Natural killer cell (primary cell): ENCODE measurements at places on chromosomes 1 and 21. TPM values are rescaled to one million over a fixed set of nuclear protein-coding genes. Genes with fewer than 3 reads are reported as not detected.

DNA sequence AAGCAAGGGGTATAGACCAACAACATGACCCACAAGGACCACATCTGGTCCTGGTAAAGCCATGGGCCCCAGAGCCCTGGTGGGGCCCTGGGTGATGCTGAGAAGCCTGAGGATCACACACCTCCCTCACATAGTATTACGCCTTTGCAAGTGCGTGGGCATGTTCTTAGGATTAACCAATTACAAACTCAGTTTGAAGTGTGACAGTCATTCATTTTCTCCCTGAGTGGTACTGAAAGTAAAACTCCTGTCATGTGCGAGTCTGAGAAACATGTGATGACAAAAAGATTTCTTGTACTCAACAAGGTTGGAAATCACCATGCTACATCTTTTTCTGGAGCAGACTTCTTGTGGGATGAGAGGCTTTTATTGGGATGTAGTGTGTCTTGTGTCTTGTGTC, 315.3 kb upstream of the DUSP10 start:
- DNase-seq, result no peak

DNA sequence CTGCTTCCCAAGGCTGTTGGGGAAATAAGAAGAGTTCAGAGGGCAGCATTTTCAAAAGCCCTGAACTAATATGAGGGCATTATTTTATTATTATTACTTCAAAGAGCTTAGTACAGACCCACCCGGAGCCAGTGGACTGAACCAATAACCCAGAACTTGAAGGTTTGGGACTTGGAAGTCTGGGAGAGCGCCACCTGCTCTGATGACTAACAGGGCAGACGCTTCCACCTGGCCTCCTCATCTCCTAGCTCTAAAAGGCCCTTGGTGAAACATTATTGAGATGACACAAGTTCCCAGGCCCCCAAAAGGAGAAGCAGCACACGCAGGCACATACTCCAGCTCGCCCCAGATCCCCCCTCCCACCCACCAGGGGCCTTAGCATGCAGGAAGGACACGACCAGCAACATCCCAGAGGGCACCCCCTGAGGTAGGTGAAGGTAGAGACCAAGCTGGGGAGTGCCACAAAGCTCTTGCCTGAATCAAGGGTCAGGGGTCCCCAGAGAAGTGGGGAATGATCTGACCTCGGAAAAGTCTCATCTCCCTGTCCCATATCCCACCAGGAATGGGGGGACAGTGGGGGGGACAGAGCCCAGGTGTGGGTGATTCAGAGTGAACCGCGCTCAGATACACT, 1.3 kb downstream of the DLGAP3 start:
- no peak for DNase-seq

- no peak for DNase-seq
Observed at GRCh38 chr1:221715321-221716169, 26.3 kb downstream of the DUSP10 start.

DNA sequence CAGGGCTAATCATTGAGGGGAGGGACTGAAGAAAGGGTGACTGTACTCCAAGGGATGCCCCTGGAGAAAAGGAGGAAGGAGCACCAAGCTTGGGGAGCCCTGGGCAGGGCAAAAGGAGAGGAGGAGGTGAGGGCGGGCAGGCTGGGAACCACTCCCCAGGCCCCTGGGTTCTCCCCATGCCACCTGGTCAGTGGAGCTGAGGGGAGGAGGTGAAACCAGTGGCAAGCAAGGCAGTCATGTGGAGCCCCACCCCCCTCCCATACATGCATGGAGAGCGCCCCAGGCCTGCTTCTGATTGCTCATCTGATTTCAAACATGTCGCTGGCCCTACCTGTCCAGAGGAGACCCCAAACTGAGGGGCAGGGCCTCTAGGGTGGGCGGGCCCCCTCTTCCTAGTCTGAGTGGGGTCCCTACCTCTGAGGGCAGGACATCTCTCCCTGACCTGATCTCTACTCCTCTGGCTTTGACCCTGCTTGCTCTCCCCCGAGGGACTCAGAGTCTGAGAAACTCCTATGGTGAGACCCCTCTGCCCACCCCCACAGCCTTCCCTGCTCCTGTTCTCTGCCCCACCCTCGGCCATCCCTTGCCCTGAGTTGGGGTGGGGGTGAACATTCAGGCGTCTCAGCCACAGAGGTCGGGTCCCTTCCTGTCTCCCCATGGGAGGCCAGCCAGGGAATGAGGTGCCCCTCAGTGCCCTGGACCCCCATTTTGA, 18.6 kb downstream of the INSRR start:
- no peak for DNase-seq

- no peak for DNase-seq
Observed at GRCh38 chr1:65172936-65173690, 25.1 kb downstream of the AK4 start.

GRCh38 chr1:63902844-63903589, 129.2 kb downstream of the ROR1 start:
- DNase-seq, result no peak

- no peak for DNase-seq
Observed at GRCh38 chr1:145999321-146000024, 3.1 kb upstream of the TXNIP start.

DNA sequence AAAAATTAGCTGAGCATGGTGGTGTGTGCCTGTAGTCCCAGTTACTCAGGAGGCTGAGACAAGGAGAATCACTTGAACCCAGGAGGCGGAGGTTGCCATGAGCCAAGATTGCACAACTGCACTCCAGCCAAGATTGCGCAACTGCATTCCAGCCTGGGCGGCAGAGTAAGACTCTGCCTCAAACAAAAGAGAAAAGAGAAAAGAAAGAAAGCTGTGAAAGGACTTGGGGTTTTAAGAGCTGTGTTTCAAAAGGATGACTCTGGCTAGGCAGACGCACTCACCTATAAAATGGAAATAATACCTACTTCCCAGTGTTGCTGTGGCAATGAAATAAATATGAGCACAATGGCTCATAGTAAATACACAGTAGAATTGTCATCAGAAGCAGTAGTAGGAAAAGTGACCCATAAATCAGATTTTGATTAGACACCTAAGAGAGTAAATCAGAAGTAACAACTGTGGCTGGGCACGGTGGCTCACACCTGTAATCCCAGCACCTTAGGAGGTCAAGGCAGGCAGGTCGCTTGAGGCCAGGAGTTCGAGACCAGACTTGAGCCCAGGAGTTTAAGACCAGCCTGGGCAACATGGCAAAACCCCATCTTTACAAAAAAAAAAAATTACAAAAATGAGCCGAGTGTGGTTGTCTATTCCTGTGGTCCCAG, 45.9 kb upstream of the PUM1 start:
- no peak for DNase-seq

- no peak for DNase-seq
Observed at GRCh38 chr1:220803401-220804201, 16.9 kb downstream of the MTARC1 start.

DNA sequence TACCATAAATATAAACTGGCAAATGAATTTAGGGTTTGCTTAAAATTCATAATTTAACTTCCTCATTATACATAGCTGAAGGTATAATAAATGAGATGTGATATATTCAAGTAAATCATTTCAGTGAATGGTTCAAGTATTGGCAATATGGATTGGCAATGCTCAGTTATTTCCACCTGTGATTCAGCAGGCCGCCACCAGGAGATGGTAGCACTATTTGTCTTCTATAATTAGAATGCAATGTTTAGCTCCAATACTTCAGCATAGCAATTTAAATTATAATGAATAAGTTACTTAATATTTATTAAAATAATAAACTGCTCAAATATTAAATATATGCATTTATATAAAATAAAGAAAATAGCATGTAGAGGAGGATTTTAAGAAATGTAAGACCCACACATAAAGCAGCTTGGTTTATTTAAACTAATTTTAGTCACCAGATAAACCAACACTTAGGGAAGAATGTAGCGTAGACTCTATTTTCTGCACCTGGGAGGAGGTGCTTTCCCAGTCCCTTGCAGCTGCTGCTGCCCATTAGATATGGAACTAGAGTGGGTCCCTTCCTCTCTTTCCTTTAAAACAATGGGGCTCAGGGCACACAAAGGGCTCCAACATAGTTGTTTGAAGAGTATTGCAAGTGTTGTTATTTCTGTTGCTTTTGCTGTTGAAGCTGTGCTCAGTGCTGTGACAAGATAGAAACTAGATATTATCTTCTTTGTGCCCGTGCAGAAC, 62.1 kb downstream of the PLPPR4 start:
- DNase-seq, result no peak

- no peak for DNase-seq
Observed at GRCh38 chr1:34532113-34532512, 222.7 kb upstream of the GJB5 start.

ARHGEF16 gene
- not detected for total RNA-seq

OLFML3 gene
- total RNA-seq, result not detected

SDC3 gene
- total RNA-seq, result not detected

OR2T29 gene
- not detected for total RNA-seq

ADAMTS4 gene
- total RNA-seq, result 0.14 TPM

ATP6V0B gene
- total RNA-seq, result 115 TPM

PCSK9 gene
- not detected for total RNA-seq

PLA2G2D gene
- not detected for total RNA-seq

ICOSLG gene
- 4.5 TPM for total RNA-seq

MTOR gene
- 43.7 TPM for total RNA-seq
